Stromal cell of bone marrow (primary cell): ENCODE measurements at places on chromosomes 1 and 21.

DNA sequence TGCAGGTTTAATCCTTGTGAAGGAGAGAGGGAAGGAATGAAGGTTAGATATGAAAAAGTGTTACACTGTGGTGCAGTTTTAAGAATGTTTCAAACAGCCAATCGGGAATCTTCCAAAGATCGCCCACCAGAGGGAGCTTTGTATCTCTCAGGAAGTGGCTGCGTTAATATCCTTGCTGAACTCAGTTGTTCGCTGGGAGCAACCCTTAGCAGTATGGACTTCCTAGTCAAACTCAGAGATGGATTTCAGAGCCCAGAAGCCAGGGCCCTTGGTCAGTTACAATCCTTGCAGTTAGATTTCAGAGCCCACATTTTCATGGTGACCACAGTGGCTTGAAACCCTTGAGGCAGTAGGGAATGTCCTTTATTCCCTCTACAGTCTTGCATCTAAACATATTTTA, 136.2 kb downstream of the NTNG1 start:
- DNase-seq, result peak; percentile 23

- DNase-seq, result no peak
Observed at GRCh38 chr1:60423146-60423780, 349.7 kb upstream of the C1orf87 start.

- DNase-seq, result no peak
Observed at GRCh38 chr1:205494115-205494514, 10.4 kb upstream of the CDK18 start.

DNA sequence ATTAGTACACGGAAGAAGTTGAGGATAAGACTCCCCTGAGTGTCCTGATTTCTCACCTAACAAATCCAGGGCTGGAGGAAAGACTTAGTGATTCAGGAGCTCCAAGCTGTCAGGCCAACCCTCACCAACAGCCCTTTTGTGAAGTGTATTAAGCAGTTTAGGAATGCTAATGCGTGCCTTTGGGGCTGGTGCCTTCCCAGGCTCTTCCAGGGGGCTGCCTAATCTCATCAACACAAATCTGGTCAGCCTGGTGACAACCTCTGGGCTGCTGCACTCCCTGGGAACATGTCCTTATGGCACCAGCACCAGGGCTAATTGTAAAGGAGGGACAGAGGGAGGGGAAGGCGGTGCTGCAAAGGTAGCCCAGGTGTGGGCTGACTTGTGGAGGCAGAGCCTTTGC, 15.5 kb downstream of the CSMD2 start:
- DNase-seq, result no peak

DNA sequence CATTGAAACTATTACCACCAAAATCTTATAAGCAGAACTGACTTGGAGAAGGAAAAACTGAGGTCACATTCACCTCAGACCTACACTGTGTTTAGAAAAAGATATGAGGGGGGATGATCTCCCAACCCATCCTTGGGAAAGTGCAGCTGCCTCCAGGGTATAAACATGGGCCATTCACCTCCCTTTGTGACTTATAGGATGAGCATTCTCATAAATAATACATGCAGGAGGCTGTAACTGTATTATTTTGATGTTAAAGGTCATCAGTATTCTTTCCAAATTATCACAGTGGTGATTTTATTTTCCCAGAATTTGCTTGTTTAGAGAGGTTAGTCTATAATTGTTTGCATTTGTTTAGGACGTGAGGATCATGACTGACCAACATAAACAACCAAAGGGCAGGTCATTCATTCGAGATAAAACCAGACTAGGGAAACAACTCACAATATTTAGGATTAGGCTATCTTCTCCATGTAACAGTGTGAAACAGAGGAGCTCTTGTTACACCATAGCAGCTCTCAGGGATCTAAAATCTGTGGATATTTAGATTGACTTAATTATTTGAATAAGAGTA, 109.2 kb upstream of the NR5A2 start:
- DNase-seq, result no peak

- no peak for DNase-seq
Observed at GRCh38 chr1:245056913-245057312, 97.9 kb upstream of the KIF26B start.

GRCh38 chr1:1253972-1254666, 7.6 kb upstream of the C1QTNF12 start:
- no peak for DNase-seq

DNA sequence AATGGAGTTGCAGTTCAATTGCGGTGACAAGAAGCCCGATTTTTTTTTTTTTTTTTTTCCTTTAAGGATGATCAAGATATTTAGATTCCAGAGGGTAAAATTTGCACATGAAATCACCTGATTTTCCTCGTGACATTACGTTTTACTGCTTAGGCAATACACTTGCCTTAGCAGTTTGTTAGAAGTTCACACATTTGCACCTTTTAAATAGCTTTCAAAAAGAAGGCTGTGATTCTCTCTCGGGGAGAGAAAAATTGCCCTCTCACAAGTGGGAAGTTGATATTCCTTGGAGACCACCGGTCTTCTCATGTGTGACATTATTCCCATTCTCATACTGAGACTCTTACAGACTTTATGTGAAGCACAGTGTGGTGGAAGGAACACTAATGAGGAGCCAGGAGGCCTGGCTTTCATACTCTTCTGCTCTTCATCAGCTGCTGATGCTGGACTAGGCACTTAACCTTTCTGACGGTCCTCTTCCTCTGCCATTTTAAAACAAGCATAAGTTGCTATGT, 69.8 kb upstream of the HSPA13 start:
- no peak for DNase-seq

- DNase-seq, result no peak
Observed at GRCh38 chr1:2307064-2307605, 79.0 kb downstream of the SKI start.

DNA sequence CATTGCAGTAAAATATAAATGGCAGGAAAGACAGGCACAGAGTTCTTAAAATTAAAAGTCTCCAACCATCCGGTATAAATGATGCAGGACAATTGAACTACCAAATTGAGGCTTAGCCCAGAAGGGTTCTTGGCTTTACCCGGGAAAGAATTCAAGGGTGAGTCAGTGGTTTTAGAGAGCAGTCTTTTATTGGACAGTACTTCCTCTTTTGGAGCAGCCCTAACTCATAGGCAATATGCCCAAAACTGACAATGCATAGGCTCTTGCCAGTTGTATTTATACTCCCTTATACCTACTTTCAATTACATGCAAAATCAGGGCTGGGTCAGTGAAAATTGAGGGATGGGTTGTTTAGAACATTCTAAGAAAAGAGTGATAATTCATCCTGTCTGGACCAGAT, 1628.9 kb upstream of the PRMT6 start:
- peak; percentile 27 for DNase-seq

DNA sequence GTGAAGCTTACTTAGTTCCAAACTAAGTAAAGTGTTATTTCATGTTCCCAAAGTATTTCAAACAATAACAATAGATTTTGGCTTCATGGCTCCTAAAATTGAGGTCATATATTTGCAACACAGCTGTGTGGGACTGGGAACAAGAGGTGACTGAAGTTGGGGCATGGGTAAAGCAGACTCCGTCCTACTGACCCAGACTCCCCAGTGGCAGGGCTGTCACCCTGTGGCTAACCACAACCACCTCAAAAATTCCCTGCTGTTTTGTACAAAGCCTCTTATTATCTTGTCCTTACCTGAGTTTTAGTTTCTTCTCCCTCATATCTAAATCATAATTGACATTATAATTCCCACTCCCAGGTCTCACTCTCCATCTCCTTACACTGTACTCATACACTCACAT, 117.6 kb downstream of the PTGER3 start:
- DNase-seq, result no peak

DNA sequence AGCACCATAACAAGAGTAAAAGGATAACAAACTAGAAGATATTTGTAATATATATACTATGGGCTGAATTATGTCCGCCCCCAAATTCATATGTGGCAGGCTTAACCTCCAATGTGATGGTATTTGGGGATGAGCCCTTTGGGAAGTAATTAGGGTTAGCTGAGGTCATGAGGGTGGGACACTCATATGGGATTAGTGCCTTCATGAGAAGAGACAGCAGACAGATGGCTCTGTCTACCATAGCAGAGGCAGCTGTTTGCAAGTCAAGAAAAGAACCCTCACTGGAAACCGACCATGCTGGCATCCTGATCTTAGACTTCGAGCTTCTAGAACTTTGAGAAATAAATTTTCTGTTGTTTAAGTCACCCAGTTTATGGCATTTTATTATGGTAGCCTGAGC, 303.6 kb downstream of the LMO4 start:
- DNase-seq, result no peak

GRCh38 chr21:45836268-45836655, 145.3 kb upstream of the COL6A1 start:
- no peak for DNase-seq

DNA sequence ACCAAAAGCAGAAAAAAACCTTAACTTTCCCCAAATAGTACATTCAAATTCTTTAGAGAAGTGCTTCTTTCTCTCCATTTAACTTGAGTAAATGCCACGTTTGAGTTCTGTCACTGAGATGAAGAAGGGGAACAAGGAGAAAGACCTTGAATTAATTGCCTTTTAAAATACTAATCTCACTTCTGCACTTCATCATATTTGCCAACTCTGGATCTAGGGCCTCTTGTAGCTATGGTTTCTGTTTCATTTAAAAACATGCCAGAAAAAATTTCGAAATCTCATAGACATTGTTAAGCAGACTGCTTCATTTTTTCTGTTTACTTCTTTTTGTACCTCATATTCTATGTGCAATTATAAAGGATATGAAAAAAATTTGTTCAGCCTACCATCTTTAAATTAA, 24.6 kb downstream of the MIXL1 start:
- DNase-seq, result peak; percentile 39

DNA sequence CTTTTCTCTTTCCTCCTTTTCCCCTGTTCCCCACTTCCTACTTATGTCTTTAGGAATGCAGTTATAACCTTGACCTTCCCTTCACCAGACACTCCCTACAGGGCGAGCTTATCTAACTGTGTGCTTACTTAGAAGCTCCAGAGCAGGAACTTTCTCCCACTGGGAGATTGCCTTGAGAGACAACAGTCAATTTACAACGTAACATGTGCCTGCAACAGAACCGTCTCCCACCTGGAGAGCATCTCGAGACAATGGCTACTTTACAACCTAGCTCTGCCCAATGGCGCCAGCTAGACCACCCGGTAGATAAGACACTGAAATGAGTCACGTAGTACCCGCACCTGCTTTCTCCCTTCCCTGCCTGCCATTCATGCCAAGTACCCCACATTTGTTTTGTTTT, 16.7 kb downstream of the HMGN1 start:
- no peak for DNase-seq

GRCh38 chr1:207992677-207993236, 81.8 kb upstream of the CD34 start:
- no peak for DNase-seq

DNA sequence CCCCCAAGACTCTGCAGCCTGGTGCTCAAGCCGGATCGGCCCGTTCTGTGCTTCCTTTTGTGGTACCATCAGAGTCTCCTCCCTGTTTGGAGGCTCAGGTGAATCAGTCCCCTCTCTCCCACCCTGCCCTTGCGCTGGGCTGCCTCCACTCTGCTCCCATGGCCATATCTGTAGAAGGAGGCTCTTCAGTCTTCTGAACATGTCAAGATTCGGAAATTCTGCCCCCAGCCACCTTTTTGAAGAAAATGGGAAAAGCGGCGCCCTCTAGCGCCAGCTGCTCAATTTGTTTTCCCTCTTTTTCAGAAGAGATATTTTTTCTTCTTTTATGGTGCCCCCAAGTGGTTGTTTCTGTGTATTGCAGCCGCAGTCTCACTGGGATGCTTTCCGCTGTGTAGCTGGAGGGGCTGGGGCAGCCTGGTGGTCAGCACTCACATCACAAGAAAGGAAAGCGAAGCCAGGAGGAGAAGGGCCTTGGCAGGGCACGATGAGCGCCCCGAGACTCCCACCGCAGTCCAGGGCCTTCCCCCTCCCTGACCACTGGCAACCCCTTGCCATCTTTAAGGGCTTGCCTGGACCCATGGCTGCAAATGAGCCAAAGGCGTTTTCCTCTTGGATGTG, 58.4 kb upstream of the CACNA1E start:
- peak; percentile 27 for DNase-seq

DNA sequence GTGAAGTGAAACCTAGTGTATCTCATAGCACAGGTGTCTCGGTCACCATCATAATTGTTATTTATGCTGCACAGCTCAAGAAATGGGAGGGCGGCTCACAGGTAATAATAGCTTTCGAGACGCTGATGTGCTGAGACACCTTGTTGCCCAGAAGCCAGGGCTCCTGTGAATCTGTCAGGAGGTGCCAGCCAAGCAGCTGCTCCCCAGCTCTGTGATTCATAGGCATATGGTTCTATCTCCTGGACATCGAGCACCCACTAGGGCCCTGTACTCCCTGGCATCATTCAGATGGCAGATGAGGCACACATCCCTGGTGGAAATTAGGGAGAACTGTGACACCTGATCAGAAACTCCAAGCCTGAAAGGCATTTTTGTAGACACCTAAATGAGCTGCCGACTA, 53.5 kb downstream of the SYT6 start:
- DNase-seq, result no peak

DNA sequence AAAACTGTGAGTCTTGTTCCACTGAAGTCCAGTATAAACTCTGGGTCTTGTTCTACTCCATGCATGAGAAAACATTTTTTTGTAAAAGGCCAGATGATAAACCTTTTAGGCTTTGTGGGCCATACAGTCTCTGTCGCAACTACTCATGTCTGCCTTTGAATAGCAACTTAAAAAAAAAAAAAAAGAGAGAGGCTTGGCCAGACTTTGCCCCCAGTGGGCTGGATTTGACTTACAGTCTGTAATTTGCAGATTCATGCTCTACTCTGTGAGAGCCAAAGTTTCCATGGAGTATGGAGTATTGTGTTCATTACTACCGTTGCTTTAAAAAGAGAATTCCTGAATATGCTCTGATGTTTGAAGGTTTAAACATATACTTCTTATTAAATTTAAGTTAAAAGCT, 654.9 kb upstream of the PKN2 start:
- peak; percentile 44 for DNase-seq

- DNase-seq, result no peak
Observed at GRCh38 chr1:94255476-94255875, 18.1 kb upstream of the ARHGAP29 start.

DNA sequence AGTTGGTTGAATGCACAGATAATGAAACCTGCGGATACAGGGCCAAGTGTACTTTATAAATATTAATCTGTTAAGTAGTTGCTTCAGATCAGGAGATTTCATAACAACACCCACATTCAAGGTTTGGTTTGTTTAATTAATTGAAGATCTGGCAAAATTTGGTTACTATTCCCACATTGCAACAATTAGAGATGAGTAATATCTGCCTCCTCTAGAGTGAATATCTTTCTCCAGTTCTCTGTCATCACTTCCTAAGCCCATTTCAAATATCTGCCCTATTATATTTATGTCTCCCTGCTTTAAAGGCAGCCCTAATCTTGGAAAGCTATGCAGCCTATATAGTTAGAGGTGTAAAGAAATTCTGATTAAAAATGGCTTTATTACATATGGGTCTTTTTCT, 61.4 kb downstream of the PPP2R5A start:
- no peak for DNase-seq
